Muscle of leg (tissue), 16 donors: ENCODE measurements at places on chromosomes 3 and 15. TPM values are rescaled to one million over a fixed set of nuclear protein-coding genes. Genes with fewer than 3 reads are reported as not detected.

- peak; percentile 82 for DNase-seq
These were observed 57.3 kb upstream of the DPH6 start for GRCh38 chr15:35603301-35603700.

- no peak for DNase-seq
These were observed 93.2 kb downstream of the ZNF280D start for GRCh38 chr15:56640127-56640526.

GRCh38 chr3:57557085-57557537, 1.0 kb downstream of the PDE12 start:
- DNase-seq, result peak; percentile 13

DNA sequence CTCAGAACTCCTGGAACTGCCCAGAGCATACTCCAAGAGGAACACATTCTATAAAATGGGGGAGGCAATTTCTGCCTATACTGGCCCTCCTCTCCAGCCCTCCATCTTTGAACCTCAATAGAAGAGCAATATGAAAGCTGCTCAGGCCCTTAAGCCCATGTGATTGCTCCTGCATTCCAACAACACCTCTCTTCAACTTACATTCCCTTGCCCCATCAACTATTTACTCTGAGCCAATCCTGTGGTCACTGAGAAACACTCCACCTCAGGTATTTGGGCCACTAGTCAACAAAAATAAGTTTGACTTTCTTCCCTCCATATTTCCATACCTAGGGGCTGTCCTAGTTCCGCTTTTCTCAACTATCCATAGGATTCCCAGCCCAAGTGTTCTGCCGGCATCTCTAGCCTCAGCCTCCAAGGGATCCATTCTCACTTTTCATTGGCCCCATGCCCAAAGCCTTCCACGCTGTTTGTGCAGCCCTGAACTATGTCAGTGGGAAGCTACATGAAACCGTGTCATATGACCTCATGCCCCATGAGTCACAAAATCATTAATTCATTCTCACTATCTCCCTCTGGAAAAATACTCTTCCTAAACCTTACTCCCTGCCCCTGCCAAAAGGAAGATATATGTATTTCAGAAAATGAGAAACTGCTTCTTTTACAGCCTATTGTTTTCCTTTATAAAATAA, 61.6 kb downstream of the GJD2 start:
- DNase-seq, result peak; percentile 19

DNA sequence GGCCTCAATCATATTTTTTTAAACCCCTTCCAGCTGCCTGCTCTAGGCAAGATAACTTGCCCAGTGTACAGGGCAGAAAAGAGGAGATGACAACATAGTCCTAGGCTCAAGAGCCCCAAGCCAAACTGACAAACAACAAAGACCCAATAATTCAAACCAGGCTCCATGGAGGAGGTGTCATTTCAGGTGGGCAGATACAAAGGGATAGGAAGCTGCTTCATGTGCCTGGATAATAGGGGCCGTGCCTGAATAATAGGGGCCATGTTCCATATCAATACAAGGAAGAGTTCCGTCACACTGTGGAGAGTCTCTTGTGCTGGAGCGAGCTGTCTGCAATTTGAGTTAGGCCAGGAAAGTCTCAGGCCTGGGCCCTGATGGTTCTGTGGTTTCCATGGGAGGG, 35.4 kb upstream of the TRIM71 start:
- no peak for DNase-seq

- no peak for DNase-seq
These were observed 298.8 kb upstream of the UMPS start for GRCh38 chr3:124431331-124431994.

The STRIT1 gene
- 41.8 TPM for polyA plus RNA-seq

The AMIGO3 gene
- polyA plus RNA-seq, result 3.7 TPM

The SERPINI2 gene
- not detected for polyA plus RNA-seq

DNA sequence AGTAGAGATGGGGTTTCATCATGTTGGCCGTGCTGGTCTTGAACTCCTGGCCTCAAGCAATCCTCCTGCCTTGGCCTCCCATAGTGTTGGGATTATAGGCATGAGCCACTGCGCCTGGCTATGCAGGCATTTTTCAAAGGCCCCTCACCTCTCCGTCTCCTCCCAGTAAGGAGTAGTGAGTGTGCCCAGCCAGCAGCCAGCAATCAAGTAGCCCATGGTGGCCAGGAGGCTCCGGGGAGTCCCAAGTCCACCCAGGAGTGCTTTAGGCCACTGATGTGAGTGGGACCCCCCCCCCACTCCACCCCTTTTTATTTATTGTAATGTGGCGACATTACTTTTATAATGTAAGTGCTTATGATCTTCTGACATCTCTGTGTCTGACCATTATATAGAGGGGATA, 8.1 kb downstream of the ISG20 start:
- DNase-seq, result no peak

The MYZAP gene
- 4.0 TPM for polyA plus RNA-seq

DNA sequence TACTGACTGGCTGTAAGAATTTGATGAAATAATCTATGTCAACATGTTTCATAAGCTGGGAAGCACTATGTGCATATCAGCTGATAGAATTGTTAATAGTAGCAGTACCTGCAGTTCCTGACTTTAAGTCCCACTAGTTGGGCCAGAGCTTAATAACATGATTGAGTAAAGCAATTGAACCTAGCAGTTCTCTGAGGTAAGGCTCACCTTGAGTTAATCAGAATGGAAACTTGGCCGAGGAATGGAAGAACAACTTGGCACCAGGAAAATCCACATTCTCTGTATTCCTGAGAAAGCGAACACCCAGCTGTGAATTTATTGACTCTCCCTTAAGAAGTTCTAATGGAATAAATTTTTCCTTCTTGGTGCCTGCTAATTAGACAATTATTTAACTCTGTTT, 262.6 kb downstream of the IGSF11 start:
- DNase-seq, result no peak

The ERC2 gene
- polyA plus RNA-seq, result 0.80 TPM

- no peak for DNase-seq
These were observed 225.3 kb downstream of the XXYLT1 start for GRCh38 chr3:195045481-195046210.

DNA sequence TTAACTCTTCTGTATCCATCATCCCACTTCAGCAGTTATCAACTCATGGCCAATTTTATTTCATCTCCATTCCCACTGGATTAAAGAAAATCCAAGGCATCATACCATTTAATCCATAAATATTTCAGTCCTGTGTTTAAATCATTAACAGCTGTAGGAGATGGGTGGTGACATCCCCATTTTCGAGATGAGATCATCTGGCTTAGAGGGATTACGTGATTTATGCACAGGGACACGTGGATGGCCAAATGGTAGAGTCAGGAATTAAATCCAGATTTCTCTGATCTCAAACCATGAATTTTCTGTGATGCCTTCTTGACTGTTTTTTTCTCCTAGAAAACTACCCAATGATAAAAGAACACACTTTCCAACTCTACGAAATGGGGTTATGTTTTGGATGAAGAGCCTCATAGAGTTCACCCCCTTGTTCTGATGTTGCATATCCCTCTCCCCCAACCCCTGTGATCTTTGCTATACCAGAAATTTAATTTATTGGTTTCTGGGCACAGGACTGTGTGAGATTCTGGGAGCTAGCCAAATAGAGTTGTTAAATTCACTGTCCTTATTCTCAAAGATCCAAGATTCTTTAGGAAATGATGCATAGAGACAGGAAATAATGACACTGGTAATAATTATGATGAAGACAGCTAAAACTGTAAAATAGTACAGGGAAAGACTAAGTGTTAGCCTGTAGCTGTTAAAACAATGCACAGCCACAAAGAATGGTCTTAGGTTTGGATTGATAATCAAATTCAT, 7.4 kb downstream of the ZNF589 start:
- peak; percentile 62 for DNase-seq
